Uterine smooth muscle cell (primary cell): ENCODE measurements at places on chromosomes 7 and 10. TPM values are rescaled to one million over a fixed set of nuclear protein-coding genes. Genes with fewer than 3 reads are reported as not detected.

The MAGI2 gene
- 15.9 and 29.1 TPM in 2 replicates for total RNA-seq

The BBS9 gene
- 17.6 and 20.9 TPM in 2 replicates for total RNA-seq

The IL6 gene
- total RNA-seq = 0.55 and 2.9 TPM in 2 replicates

The CCDC146 gene
- 0.87 and 1.1 TPM in 2 replicates for total RNA-seq

The C10orf143 gene
- 0.44 and 0.75 TPM in 2 replicates for total RNA-seq

The CPA1 gene
- total RNA-seq = not detected in 2 replicates

The CCDC3 gene
- 0.25 and 0.55 TPM in 2 replicates for total RNA-seq

The SYNPO2L gene
- under 0.01 TPM in 1 of 2 replicates, not detected in the other for total RNA-seq

The PLAU gene
- 81.5 and 153 TPM in 2 replicates for total RNA-seq

The ANKRD61 gene
- 0.44 TPM in 1 of 2 replicates, not detected in the other for total RNA-seq

The FAM241B gene
- total RNA-seq = 0.77 and 0.87 TPM in 2 replicates

The VSTM2A gene
- total RNA-seq = not detected in 2 replicates

The RBP3 gene
- total RNA-seq = not detected in 2 replicates

The HSPA12A gene
- total RNA-seq = 18.6 and 21.0 TPM in 2 replicates
